ENCODE measurements at places on chromosomes 6 and 20.

- DNase-seq = no peak
These were observed 482.9 kb downstream of the BMP2 start for GRCh38 chr20:7250337-7250736.

GRCh38 chr20:57567471-57568079 lies 6.7 kb downstream of the PCK1 start:
- no peak for DNase-seq

DNA sequence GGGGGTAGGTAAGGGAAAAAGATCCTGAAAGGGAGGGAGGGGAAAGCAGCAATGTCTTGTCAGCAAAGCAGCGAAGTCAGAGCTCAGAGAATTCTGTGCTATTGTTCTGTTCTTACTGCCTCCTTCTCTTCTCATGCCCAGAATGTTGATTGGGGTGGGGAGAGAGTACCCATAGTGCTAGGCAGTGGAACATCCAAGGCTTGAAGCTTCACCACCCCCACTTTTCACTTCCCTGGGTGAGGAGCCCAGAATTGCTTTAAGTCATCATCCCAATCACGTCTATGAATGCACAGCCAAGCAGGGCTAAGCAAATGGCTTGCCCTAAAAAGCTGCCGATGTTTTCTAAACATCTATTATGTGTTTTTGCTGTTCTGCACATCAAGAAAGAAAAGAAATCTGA lies 16.5 kb downstream of the REPS1 start:
- DNase-seq = no peak

DNA sequence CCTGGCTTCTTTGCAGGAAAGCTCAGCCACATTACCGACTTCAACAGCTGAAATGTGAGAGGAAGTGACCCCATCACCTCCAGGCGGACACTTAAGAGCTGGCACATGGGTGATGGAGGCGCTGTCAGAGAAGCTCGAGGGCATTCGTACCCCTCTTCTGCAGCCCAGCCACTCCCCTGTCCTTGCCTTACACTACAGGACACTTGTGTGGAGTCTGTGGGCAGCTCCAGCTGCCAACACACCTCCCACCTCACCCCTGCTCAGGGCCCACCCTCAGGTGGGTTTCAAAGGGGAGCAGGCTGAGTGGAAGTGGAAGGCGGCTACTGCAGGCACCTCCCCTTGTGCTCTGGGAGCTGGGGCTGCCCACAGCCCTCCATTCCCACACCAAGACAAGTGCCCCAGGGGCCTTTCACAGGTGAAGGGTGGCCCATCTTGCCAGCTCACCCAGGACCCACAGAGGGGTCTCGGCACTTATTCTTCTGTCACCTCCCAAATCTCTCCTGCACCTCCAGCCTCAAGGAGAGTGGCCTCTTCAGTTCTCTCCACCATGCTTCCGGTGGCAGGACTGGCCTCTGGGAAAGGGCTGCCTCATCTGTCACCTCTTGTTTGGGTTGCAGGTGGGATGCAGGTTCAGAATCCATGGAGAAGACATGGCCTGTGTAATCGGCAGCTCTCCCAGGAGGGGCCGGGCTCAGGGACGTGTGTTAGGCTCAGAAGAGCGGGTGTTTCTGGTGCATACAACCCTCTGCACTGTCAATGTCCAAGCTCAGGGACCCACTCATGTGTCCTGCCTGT lies 49.8 kb downstream of the IRF4 start:
- DNase-seq = no peak

- DNase-seq = no peak
These were observed 216.6 kb upstream of the UFL1 start for GRCh38 chr6:96304997-96305396.

GRCh38 chr6:108804956-108805355 lies 43.3 kb upstream of the ARMC2 start:
- no peak for DNase-seq
